Urothelium cell line (cell line): ENCODE measurements at places on chromosomes 2 and 18.
A peak's percentile ranks its signal among the peaks of the same experiment; 100 is the strongest.

- DNase-seq = no peak
Measured at GRCh38 chr2:65035351-65035943, 20.8 kb upstream of the CEP68 start.

- no peak for DNase-seq
Measured at GRCh38 chr18:12470382-12471075, 62.8 kb downstream of the PRELID3A start.

DNA sequence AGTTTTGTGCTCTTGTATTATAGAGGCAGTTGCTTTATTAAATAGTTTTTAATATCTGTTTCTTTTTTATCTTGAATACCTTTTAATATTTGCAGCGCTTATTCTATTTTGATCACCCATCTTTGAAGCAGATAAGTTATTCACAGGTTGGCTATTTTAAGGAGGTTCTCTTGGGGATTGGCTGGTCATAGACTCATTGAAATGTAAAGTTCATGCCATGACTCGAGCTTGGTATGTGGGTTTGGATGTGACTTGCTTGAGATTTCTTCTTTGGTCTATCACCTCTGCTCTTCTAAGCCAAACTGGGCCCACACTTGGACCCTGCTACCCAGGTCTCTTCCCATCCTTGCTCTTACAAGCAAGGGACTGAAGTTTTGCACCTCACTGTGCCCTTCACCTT lies 33.6 kb downstream of the FARP2 start:
- no peak for DNase-seq

- no peak for DNase-seq
Measured at GRCh38 chr2:17133052-17133671, 385.1 kb downstream of the RAD51AP2 start.

DNA sequence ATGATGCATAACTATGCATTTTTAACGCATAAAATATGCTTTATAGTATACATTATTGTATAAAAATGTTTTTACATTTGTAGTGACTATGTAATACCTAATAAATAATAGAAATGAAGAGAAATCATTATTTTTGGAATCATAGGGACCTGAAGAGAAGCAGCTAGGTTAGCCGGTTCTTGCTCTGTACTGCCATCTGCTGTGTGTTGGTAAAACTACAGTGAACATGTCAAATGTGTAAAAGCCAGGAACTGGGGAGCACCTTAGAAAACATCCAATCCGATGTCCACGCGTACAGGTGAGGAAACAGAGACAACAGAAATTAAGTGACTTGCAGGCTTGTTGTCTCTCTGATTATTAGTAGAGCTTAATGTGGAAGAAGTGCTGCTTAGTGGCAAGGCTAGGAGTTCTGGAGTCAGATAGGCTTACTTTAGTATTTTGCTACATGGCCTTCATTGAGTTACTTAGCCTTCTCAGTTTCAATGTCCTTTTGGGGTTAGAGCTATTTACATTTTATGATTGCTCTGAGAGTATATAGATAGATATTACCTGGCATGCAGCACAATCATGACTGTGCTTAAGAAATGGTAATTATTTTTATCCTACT lies 386.5 kb downstream of the DLGAP1 start:
- peak; percentile 82 for DNase-seq

DNA sequence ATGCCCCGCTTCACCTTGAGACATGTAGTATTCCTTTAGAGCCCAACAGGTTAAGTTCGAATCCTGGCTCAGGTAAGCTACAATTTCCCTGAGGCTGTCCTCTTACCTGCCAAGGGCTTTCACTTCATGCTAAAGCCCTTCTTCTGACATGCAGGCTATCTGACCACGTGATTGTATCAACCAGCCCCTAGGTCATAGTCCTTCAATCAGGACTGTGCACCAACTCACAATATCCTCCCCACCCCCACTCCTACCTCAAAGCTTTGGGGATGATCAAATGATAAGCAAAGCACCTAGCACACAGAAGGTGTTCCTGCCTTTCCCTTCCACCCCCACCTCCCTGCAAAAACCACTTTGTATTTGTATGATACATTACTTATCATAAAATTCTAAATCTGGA lies 78.9 kb downstream of the AAK1 start:
- DNase-seq = no peak

DNA sequence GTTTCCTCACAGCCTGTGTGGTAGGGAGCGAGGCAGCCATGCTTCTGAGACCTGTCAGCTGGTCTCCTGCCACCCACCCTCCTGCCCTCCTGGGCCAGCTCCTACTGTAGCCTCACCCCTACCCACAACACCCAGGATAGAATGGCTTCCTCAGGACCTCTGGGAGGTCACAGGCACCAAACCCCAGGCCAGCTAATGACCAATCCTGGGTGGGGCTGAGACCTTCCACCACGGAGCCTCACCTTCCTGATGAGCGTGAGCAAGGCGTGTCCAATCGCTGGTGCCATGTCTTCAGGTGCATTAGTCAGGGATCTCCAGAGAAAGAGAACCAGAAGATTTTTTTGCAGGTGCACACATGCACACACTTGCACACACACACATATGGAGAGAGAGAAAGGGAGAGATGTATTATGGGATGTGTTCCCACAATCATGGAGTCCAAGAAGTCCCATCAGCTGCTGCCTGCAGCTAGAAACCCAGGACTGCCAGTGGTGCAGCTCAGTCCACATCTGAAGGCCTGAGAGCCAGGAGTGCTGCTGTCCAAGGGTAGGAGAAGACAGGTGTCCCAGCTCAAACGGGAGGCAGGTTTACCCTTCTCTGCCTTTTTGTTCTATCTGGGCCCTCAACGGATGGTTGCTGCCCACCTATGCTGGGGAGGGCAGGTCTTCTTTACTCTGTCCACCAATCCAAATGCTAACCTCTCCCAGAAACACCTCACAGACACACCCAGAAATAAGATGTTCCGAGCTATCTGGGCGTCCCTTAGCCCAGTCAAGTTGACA lies 70.4 kb upstream of the HDAC4 start:
- DNase-seq = no peak

DNA sequence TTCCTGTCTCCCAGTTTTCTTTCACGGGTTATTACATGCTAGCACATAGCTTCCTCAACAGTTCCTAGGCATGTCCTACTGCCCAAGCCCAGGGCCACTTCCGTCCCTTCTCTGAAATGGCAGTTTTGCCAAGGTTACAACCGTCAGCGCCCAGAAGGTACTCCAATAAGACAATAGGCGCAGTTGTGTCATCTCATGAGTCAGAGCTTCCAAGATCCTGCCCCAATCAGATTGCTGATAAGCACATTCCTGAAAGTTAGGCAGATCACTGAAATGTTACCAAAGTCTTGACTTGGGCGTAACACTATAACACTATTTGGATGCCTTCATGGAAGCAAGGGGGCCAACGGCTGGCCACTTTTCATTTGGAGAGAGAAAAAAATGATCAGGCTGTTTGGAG lies 34.2 kb downstream of the GKN2 start:
- peak; percentile 50 for DNase-seq

DNA sequence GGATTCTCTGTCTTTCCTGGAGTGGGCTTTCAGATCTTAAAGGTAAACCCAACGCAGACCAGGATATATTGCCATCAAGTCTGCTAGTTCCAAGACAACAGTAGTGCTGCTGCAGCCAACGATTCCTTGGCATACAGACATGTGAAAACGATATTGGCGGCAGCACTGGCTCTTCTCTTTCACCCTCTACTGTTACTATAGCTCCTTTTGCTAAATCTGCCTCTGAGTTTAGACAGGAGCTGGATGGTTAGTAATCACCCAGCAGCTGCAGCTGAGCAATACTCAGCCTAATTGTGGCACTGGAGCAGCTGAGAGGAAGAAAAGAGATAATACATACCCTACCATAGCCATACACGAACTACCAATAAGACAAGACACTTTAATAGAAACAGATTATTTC lies 4.0 kb downstream of the YES1 start:
- DNase-seq = no peak

GRCh38 chr2:132909427-132909826 lies 239.4 kb upstream of the LYPD1 start:
- no peak for DNase-seq
